ENCODE measurements at places on chromosomes 5 and 9.

- no peak for DNase-seq
Measured at GRCh38 chr5:150960791-150961396, 56.1 kb upstream of the ZNF300 start.

DNA sequence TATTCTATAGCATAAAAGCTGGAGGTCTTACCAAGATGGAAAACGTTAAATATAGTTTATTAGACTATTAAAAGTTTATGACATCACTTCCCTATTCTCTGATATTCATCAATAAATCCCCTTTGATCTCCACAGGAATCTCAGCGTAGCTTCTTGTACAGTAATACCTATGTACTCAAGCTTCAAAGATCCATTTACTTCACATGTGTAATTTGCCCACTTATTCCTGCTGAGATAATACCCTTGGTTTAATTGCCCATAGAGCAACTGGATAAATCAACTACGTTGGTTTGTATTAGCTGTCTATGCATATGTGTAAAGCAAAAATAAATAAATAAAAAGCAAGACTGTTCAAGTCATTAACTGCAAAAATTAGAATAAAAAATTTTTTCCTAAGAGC lies 219.7 kb downstream of the EFNA5 start:
- DNase-seq: no peak

DNA sequence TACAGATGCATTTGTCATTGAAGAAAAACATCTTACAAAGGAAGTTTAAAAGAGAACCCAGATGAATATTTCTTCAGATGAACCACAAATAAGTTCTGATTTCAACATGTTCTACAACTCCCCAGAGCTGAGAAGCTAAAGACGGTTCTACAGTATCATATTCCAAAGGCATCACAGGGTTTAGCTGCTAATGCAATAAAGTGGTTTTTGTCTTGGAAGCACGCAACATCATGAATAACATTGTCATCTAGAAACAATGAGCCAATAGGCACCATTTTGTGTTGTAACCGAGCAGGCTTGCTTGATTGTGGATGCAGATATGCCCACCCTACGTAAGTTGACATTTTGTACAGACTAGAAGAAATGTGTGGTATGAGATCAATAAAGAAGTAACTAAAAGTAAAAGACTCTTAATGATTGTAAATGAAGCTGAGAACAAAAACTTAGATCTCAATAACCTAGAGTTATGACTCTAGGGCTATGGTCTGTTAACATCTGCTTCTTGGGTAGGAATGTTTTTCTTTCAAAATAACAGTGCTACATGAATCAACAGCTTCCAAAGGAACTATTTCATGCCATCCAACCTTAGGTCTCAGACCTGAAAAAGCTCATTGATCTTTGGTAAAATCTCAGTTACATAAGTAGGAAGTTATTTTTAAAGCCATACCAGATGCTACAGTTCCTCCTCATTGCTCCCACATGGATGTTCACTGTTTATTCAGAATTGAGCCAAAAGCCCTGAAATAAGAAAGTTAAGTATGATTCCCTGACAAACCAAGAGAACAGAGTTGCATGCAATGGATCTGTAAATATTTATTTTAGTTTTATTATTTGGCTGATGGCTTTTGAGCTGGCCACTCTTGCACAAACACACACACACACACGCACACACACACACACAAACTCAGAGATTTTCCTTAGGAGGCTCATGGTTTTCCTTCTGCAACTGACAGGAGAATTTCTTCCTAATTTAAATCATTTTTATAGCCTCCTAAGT lies 118.7 kb upstream of the SLCO6A1 start:
- no peak for DNase-seq

- DNase-seq: no peak
Measured at GRCh38 chr5:171857489-171857876, 71.9 kb downstream of the SMIM23 start.

- DNase-seq: no peak
Measured at GRCh38 chr5:175718401-175719108, 60.7 kb downstream of the HRH2 start.

GRCh38 chr5:24823625-24824024 lies 178.8 kb upstream of the CDH10 start:
- no peak for DNase-seq

DNA sequence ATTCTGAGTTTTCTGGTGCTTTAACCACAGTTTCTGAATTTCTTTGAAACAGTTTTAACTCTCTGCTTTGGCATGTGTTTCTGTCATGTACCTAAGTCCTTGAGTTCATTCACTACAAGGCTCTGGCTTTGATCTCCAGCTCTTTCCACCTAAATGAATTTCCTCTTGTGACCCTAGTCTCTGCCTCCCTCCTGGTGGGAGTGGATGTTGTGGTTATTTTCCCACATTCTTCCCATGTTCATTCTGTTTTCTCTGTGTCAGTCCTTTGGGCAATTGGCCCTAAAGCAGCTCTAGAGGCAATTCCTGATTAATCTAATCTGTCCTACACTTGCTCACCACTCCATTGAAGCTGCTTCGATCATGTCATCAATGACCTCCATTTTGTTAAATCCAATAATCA lies 28.4 kb upstream of the DPYSL3 start:
- DNase-seq: no peak

DNA sequence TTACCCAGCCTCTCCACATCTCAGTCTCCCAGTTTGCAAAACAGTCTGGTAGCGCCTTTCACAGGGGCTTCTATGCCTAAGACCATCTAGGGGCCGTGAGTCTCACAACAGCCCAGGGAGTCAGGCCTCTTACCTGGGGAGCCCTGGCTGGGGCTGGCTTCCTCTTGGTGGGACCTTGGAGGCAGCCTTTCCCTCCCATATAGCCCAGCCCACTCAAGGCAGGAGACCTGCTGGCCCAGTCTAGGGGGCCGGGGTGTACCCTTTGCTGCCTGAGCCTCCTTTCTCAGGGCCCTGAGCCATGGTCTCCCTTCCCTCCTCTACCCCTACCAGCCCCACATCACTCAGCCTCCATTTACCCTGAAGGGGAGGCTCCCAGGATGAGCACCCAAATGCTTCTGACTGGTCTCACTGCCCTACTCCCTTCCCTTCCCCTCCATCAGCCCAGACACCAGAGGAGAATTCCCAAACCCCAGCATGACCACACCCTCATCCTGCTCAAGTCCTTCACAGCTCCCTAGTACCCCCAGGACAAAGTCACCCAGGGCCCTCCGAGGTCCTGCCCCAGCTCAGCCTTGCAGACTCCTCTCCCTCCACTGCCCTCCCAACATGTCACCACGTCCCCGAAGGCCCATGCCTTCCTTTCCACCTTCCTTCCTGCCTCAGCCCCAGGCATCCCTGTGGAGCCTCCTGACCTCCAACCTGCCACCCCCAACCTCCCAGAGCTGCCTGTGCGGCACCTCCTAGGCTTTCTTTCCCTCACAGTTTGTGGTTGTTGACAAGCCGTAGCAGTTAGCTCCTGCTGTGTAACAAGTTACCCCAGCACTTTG lies 55.3 kb downstream of the BARX1 start:
- no peak for DNase-seq

DNA sequence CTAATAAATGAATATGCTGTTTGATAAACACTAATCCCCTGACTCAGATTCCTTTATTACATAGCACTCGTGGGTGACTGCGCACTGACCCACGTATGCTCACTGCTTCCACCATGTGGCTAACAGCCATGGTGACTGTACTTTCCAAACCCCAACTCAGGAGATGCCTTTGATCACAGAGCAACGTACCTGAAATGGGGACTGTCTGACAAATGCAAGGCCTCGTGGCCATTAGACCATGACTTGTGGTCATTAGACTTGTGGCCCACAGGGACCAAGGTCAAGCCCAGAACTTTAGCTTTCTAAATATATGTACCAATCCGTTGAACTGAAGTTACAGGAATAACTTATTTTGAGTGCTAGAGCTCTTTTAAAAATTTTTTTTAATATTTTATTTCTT lies 46.6 kb downstream of the CYFIP2 start:
- peak; percentile 50 for DNase-seq

- DNase-seq: no peak
Measured at GRCh38 chr9:132056717-132057560, 22.7 kb downstream of the MED27 start.

DNA sequence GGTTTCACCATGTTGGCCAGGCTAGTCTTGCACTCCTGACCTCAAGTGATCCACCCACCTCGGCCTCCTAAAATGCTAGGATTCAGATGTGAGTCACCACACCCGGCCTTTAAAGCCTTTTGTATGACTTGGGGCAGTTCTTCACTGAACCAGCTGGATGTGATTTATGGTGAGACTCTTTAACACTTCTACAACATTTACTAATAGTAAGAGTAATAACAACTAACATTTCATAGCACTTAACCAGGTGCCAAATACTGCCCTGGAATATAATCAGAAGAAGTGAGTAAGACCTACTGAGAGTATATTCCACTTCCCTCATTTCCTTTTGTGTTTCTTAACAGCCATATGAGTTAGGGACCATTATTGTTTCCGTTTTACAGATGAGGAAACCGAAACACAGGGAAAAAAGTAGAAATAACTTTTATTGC lies 10.0 kb downstream of the ZSWIM6 start:
- no peak for DNase-seq

- no peak for DNase-seq
Measured at GRCh38 chr5:56988490-56988889, 36.6 kb upstream of the MIER3 start.

DNA sequence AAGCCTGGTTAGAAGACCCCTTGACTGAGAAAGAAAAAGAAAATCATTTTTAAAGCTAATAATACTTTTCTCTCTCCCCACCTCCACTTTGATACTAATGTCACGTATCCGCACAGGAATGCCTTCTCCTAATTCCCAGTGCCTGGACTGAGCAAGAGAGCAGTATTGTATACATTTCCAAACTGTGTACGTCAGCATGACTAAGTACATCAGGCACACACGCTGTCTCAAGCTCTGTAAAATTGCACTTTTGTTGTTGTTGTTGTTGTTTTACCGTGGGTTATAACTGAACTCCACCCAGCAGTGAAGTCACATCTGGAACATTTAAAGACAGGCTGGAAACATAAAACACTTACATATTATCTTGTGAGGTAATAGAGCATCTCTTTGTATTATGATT lies 407.6 kb downstream of the DNAH5 start:
- no peak for DNase-seq

- no peak for DNase-seq
Measured at GRCh38 chr9:70534061-70534460, 119.6 kb upstream of the KLF9 start.

DNA sequence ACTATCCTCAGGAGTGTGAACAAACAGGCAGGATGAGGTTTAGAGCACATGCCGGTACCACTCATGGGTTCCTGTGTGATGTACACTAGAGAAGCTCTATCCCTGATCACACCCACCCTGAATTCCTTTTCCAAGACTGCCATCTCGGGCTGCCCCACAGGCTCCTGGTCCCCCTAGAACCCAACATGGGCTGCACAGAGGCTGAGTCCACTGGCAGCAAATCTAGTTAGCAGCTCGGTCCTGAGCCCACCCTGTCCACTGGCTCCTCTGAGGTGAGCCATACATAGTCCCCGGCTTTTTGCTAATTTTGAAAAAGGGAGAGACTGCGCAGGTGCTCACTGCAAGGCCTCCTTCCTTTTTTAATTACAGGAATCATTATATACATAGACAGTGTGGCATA lies 227.0 kb downstream of the FSTL4 start:
- no peak for DNase-seq

DNA sequence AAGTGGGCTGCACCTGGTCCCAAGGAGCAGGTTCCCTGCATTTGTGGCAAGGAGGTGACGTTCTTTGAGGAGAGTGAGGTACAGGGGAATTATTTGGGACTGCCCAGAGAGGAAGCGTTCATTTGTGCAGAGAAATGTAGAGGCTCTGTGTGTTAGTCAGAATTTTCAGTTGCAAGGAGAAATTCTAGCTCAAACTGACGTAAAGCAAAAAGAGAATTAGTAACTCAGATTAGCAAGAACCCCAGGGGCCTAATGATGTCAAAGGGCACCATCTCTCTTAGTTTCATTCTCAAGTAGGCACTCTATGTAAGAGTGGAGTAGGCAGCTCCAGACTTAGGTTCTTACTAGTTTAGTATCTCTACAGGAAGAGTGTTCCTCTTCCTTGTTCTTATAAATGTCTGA lies 2.4 kb upstream of the TXN start:
- DNase-seq: no peak

DNA sequence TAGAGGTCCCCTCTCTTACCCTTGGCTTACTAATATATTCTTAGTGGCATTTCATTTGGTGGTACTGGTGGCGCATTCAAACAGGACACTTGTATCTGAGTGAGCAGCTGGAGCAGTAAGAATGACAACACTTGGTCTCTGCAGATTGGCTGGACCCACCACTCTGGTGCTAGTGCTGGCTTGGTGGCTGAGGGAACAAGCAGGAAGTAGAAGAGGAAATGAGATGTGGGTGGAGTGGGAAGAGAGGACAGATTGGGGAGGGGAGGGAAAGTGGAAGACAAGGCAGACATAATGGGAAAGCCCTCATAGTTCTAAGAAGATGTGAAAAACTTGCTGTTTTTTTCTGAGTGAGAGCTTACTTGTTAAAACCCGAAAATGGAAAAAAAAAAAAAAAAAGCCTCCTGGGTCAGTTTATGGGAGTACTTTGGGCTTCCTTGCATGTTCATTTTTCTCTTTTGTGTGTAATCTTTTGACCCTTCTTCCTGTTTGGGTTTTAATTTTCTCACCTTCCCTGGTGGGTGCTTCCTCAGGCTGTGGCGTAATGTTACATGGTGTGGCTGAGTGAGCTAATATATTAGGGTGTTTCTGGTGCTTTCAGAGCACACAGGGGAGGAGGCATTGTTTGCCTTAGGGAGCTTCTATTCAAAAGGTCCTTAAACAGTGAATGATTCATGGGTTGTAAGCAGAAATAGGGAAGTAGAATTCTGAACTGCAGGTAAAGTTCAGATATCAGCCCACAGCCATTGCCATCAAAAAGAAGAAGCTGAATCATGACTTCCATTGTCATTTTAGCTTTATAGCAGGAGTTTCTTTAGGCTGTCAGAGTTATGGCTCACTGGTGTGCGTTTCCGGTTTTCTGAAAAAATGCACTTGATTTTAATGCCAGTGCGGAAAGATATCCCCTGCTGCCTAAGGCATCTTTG lies 52.3 kb downstream of the TLE4 start:
- peak; percentile 51 for DNase-seq

- no peak for DNase-seq
Measured at GRCh38 chr5:55680353-55680752, 31.8 kb downstream of the SLC38A9 start.

DNA sequence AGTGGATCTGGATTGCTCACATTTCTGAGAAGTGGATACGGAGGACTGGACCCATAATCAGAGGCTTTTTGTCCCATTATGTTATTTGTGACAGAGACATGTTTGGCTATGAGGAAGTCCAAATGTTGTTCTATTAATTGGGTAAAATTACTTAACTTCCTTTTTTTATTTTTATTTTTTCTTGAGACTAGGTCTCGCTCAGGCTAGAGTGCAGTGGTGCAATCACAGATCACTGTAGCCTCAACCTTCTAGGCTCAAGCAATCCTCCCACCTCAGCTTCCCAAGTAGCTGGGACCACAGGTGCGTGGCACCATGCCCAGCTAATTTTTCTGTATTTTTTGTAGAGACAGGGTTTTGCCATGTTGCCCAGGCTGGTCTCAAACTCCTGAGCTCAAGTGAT lies 11.9 kb upstream of the PGGT1B start:
- DNase-seq: peak; percentile 18

- no peak for DNase-seq
Measured at GRCh38 chr9:38091310-38092199, 22.5 kb upstream of the SHB start.

Data from naive B cell (primary cell).